NCI-H2171 (cell line): ENCODE measurements at places on chromosomes 3 and 15.

DNA sequence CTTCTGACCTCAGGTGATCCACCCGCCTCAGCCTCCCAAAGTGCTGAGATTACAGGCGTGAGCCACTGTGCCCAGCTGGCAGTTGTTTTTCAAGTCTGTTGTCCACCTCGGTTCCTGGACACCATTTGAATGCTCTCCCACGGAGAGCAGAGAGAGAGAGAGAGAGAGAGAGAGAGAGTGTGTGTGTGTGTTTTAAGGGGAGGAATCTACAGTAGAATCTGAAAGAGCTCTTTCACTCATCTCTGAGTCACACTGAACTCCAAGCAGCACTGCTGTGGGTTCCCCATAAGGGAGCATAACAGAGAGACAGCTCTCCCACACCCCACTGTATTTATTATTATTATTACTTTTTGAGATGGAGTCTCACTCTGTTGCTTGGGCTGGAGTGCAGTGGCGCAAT lies 156.6 kb downstream of the RPLP1 start:
- DNase-seq: no peak

DNA sequence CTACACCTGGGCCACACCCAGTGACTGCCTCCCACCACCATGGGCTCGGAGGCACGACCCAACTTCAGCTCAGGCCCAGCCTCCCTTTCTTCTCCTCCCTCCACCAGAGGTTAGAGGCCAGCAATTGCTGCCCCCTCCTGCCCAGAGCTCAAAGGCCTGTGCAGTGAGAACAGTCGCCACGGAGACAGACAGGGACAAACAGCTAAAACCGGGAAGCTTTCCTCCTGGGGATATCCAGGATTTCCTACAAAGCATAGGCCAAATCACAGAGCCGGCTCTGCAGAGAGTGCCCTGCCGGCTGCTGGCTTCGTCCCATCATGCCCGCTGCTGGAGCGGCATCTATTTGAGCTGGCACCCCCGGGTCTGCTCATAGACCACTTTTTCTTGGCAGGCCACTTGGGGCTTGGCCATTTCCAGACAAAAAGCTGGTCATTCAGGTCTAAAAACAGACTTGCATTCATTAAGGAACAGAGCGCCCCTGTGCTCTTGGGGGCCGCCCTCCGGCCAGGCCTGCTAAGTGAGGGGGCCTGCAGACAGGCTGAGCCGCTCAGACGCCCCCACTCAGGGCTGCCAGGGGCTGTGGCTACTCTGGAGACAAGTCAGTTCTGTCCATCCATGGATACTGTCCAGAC lies 17.5 kb downstream of the GRAMD2A start:
- no peak for DNase-seq

DNA sequence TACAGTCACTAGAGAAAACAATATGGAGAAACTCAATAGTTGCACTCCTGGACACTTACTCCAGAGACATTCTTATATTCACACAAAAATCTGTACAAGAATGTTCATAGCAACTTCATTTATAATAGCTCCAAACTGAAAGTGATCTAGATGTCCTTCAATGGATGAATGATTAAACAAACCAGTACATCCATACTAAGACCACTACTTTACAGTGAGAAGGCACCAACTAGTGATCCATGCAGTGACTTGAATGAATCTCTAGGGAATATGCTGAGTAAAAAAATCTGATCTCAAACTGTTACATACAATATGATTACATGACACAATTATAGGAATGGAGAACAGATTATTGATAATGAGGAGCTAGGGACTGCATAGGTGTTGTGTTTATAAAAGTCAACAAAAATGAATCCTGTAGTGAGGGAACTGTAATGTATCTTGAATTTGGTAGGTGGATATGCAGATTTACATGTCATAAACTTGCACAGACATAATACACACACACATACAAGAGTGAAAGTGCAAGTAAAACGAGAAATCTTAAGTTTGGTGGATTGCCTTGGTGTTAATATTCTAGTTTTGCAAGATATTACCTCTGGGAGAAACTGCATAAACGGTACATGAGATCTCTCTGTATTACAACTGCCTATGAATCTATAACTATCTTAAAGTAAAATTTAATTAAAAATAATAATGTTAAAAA lies 85.7 kb downstream of the SPATA16 start:
- DNase-seq: no peak

DNA sequence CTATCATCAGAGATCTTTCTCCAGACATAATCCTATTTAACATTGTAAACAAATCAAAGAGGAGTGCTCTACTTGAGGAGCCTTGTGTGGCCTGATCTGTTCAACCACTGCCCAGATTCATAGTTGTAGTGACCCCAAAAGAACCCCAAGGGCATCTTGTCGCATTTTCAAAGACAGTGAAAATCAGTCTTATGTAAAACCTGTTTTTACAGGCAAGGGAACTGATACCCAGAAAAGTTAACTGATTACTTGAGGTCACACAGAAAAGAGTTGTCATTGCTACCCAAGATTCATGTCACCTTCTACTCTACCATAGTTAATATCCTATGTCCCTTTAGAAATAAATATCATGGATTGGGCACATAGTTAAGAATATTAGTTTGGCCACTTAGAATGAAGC lies 40.5 kb upstream of the ARPP21 start:
- no peak for DNase-seq

DNA sequence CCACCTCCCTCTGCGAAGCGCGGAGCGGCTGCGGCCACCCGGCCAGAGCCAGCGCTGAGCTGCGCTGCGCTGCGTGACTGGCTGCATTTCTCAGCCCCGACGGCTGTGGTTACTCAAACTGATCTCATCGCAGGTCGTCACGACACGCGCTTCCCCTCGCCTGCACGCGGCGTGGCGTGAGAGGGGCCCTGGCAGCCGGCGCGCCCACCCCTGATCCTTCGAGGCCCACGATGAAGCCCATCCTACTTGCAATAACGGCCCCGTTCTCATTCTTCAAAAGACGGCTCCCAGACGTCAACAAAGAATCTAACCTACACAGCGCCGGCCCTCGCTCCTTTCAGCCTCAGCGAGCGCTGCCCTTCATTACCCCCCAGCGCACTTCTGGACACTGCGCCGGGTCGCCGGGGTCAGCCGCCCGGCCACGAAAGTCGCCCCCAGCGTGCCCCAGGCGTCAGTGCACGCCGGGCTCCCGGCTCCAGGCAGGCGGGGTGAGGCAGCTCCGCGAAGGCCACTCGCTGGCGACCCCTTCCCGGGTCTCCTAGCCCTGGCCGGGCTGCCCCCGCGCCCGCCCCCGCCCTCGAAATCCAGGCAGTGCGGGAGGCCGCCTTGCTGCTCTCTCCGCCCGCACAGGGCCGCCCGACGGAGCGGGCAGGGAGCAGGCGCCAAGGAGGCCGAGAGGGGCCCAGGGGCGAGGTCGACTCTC lies 9.9 kb upstream of the LEKR1 start:
- no peak for DNase-seq

- DNase-seq: no peak
Observed at GRCh38 chr3:72017935-72018334, 233.0 kb upstream of the PROK2 start.

GRCh38 chr3:152349392-152349791 lies 80.7 kb downstream of the MBNL1 start:
- DNase-seq: no peak

DNA sequence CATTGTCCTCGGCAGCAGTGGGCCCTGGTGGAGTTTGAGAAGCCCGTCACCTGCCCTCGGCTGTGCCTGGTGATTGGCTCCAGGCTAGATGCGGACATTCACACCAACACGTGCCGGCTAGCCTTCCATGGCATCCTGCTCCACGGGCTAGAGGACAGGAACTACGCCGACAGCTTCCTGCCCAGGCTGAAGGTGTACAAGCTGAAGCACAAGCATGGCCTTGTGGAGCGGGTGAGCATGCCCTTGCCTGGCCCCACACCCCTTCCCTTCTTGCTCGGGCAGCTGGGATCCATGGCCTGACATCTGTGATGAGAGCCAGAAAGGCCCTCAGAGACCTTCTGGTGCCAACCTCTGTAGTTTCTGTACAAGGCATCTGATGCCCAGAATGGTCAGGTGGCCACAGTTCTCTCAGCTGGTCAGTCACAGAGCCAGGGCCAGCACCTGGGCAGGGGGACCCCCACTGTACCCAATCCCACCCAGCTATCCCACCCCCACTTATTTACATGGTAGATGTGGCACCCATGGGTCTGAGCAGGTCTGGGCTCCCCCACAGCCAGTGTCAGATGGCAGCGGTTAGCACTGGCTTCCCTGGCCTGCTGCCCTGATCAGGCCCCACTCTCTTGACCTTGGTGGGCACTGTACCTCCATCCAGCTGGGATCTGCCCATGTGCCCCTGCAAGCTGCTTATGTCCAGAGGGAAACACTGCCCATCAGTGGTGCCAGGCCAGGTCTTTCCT lies 124.9 kb downstream of the DNAJB8 start:
- DNase-seq: no peak

DNA sequence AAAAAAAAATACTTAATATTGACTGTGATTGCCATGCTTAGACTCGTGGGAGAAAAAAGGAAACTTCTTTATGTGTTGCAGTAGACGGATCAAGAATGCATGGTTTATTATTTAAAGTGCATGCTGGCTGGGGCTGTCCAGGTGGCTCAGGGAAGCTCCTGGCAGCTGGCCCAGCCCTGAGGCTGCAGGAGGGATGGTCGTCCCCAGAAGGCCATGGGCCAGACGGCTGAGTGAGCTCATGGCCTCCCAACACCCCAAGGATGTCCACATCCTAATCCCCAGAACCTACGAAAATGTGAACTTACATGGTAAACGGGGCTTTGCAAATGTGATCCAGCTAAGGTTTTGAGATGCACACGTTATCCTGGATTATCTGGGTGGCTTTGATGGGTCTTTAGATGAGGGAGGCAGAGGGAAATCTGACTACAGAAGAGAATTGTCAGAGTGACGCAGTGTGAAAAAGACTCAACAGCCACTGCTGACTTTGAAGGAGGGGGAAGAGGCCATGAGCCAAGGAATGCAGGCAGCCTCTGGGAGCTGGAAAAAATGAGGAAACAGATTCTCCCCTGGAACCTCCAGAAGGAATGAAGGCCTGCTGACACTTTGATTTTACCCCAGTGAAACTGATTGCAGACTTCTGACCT lies 29.8 kb downstream of the ADAMTS17 start:
- no peak for DNase-seq

DNA sequence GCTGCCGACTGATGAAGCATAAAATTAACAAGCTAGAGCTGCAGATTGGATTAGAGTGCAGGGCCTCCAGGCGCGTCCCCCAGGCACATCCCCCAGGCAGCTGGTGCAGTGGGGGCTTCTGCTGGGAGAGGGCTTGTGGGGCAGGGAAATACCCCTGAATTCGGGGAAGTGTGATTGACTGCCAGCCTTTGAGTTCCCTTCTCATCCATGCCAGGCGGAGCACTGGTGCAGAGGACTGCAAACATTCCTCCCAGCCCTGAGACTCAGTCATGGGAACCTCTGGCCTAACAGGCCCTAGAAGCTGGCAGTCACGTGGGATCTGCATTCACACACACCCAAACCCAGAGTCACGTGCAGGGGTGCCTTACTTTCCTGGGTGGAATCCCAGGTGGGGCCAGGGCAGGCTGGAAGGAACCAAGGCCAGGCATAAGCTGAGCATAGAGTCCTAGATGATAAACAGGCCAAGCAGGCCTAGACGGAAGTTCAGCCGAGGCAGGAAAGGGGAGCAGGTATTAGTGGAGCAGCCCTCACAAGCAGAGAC lies 46.2 kb upstream of the SEC22A start:
- DNase-seq: no peak

GRCh38 chr3:153426803-153427202 lies 264.8 kb downstream of the RAP2B start:
- DNase-seq: no peak

- DNase-seq: no peak
Observed at GRCh38 chr3:138381950-138382715, 33.8 kb downstream of the MRAS start.

DNA sequence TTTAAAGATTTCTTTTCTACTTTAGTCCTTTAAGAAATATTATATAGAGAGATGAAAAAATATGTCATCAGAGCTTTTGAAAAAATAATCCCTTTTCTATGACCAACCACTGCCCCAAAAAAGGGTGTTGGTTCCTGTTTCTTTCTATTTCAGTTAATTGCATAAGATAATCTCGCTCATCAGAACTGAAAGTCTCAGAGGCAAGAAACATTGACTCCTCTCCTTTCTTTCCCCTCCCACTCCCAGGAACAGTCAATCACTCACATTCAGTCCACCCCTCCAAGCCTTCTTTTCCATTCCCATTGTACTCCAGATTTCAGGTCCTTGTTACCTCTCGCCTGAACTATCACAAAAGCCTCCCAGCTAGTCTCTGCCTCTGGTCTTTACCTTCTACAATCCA lies 153.7 kb upstream of the ABI3BP start:
- no peak for DNase-seq

- no peak for DNase-seq
Observed at GRCh38 chr15:65110676-65111292, 4.2 kb downstream of the UBAP1L start.
